Mesenchymal stem cell (in vitro differentiated cells and primary cell): ENCODE measurements at places on chromosomes 11 and 22.

- no peak for DNase-seq
These were observed 28.9 kb upstream of the ACER3 start for GRCh38 chr11:76831686-76832310.

DNA sequence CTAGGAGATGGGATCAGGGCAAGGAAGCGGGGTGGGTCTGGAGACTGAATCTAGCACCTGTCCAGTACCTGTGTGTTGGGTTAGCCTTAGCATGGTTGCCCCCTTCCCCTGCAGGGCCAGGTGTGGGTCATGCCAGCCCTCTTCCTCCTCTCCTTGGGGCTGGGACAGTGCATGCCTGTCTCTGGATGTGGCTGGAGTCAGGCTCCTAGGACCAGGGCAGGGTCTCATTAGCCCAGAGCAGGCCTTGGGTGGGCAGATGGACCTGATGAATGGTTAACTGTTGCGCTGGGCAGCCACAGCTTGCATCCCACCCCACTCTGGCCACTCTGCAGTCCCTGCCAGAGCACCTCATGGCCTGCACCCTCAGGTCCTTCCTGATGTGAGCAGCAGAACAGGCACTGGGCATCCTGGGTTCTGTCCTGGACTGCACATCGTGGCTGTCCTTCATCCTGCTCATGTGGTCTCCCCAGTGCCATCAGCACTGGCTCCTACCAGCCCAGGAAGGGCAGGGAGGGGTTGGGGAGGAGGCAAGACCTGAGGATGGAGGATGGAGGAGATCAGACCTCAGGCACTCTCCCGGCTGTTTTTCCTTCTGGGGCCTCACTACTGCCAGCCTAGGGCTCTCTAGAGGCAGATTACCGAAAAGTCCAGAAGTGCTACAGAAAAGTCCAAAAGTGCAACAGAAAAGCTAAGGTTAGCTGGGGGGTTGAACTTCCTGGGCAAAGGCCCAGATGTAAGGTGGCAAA, 12.8 kb upstream of the CHRM1 start:
- DNase-seq, result no peak

DNA sequence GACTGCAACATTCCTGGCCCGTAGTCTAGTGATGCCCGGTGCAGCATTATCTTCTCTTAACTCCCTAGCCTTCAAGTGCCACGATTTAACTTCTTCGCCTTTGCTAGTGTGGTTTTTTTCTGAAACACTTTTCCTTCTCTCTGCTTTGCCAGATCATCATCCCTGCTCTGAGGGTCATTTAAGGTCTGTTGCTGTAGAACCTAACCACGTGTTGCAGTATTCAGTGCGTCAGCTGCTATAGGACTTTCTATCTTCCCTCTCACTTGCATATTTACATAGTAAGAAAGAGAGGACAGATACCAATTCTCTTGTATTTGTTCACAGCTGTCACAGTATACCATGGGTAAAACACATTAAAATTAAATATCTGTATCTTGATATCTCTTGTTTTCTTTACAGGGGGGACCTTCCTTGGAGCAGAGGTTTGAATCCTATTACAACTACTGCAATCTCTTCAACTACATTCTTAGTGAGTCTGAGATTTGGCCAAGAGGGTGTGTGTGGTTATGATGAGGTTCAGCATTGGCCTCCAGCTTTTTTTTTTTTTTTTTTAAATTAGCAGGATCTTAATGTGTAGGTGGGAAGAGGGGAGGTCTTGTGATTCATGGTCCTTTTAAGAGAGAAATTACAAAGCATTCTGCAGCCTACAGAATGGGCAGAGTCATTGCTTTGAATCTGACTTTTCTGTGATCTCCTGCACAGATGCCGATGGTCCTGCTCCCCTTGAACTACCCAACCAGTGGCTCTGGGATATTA, 13.5 kb downstream of the EIF3L start:
- peak; percentile 13 for DNase-seq

- DNase-seq, result no peak
These were observed 3.0 kb downstream of the CBLIF start for GRCh38 chr11:59842316-59842715.

DNA sequence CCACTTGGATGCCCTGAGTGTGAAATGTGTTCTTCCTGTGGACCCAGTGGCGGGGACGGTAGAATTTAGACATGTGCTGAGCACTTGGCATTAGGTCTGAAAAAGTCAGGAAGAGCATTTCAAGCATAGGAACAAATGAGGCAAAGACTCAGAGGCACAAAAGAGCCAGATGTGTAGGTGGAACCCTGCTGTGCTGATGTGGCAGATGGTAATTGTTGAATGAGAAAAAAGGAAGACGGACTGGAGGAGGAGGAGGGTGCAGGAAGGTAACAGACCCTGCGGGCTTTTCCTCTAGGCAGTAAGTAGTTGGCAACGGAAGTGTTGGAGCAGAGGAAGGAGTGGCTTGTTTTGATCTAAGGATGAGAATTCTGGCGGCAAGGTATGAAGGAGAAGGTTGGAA, 985.8 kb downstream of the TBC1D22A start:
- DNase-seq, result no peak

- peak; percentile 63 for DNase-seq
These were observed 232.6 kb downstream of the CASP12 start for GRCh38 chr11:104665641-104666040.
